ENCODE measurements at places on chromosomes 4 and X.

DNA sequence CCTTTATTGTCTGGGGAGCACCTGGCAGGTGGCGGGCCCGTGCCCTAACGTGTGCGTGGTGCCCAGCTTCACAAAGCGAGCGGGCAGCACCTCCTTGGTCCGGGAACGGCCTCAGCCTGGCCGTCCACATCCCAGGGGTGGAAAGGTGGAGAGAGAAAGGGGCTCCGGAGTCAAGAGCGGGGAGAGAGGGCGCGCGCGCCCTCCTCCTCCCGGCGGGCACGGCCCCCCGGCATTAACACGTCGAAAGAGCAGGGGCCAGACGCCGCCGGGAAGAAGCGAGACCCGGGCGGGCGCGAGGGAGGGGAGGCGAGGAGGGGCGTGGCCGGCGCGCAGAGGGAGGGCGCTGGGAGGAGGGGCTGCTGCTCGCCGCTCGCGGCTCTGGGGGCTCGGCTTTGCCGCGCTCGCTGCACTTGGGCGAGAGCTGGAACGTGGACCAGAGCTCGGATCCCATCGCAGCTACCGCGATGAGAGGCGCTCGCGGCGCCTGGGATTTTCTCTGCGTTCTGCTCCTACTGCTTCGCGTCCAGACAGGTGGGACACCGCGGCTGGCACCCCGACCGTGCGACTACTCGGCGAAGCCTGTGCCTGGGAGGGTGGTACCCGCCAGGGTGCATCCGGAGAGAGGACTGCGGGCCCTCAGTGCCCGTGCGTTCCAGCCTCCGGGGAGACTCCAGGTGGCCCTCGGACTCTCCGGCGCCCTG is at the start of gene KIT:
Gene KIT, plus strand, starts transcription at position 407 of the 701 bp plus-strand sequence. Its CDS starts 58 bp downstream, at position 465.
- DNase-seq = peak; percentile 49

- DNase-seq = no peak
Observed at GRCh38 chr4:1393866-1394265, 12.4 kb downstream of the NKX1-1 start.

- DNase-seq = no peak
Observed at GRCh38 chrX:116317409-116317808, 119.0 kb upstream of the SLC6A14 start.

DNA sequence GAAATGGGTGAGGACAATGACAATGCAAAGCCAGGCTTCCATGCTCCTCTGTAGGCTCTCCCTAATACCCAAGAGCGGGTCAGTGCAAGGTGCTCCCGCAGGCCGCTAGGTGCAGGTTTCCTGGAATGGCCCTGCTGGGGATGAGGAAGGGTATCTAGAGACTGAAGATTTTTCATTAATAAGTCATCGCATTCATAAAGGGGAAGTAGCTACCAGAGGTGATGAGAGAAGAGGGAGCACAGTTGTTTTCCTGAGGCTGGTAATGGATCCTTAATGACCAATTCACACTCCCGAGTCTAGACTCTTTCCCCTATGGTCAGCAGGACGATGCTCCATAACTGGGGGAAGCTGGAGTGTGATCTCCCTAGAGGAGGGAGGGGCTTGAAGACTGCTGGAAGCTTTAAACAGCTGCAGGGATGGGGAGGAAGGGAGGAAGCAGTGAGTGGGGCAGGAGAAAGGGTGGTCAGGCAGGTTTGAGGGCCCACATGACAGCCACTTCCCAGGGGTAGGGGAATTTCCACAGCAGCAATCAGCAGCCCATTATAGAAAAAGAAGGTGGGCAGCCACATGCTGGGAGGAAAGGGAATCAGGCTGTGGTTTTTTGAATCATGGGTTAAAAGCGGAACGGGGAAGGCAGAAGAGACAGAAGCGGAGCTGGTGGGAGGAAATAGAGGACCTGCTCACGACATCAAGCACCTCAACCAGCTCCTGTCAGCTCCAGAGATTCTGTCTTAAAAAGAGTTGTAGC is 10.2 kb upstream of the ATP6AP2 start:
- DNase-seq = no peak

DNA sequence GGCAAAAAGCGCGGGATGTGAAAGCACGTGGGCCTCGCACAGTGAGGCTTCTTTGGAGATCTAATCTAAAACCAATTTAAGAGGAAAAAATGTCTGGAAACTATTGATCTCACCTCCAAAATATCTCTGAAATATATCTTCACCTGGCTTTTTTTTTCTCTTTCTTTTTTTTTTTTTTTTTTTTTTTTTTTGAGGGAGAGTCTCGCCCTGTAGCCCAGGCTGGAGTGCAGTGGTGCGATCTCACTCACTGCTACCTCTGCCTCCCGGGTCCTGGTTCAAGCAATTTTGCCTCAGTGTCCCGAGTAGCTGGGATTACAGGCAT is 383 bp upstream of the ZMAT1 start:
- no peak for DNase-seq

DNA sequence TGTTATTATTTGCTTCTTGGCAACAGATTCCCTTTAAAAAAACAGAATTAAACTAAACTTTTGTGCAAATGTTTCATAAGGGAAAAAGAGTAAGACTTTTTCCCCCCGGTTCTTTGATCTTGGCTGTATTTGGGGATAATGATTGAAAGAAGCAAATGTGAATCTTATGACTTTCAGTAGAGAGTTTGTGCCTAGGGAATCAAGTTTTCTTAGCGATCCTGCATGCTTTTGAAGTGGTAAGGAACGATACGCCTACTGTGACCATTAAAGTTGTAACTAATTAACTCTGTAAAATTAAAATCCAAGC is 9.0 kb downstream of the ATP10D start:
- no peak for DNase-seq

DNA sequence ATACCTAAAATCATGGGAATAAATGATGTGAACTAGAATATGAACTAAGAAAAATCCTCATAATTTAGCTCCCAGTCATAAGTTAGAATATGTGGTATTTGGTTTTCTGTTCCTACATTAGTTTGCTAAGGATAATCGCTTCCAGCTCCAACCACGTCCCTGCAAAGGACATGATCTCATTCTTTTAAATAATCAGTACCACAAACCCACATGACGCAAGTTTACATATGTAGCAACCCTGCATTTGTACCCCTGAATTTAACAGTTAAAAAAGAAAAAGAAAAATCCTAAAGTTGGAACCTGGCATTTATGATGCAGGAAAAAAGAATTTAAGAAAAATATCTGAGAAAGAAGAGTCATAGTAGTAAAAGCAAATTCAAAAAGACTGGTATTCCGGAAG is 13.3 kb downstream of the UBA6 start:
- no peak for DNase-seq

GRCh38 chr4:98573791-98574190 is 84.6 kb downstream of the TSPAN5 start:
- DNase-seq = no peak

GRCh38 chrX:5559386-5559785 is 669.3 kb downstream of the NLGN4X start:
- no peak for DNase-seq

GRCh38 chrX:148043271-148043855 is 62.2 kb downstream of the FMR1NB start:
- no peak for DNase-seq

GRCh38 chr4:173543266-173543665 is 13.2 kb upstream of the HAND2 start:
- DNase-seq = no peak

DNA sequence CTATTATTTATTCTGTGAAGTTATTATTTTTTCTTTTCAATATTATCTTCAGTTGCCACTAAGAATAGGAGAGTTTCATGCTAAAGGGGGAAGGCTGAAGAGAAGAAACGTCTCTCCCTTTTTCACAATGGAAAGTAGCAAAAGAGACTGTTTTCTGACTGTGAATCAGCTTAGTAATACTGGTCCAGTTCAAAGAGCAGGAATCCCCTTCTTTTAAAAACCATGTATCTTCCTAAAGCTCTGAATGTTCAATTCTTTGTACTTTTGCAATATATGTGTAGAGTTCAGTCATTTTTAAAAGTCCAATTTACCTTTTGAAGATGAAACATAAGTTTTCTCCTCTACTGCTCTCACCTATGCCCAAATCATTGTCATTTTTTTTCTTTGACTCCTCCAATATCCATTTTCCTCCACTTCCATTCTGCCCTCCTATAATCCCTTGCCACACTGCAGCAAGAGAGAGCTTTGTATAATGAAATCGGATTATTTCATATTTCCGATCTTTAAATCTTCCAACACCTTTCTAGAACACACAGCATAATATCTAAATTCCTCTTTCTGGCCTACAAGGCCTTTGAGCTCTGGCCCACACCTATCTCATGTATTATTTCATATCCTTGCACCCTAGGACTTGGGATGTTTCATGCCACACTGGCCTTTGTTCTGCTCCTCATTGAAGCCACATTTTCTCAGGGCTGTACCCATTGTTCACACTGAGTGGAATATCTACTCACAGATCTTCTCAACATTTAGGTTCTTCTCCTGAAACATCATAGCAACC is 195.3 kb downstream of the CAMK2D start:
- DNase-seq = no peak

DNA sequence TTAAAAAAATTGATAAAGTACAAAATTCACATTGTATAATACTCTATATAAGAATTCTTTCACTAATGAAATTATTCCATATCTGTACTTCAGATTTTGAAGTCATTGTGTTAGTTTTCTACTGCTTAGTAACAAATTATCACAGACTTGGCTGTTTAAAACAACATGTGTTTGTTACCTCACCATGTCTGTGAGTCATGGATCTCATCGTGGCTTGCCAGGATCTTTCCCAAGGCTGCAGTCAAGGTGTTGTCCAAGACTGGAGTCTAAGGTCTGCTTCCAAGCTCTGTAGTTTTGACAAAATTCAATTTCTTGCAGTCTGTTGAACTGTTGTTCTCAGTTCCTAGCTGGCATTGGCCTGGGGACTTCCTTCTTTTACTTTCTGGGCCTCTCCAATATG is 1286.9 kb downstream of the ADGRL3 start:
- DNase-seq = no peak

GRCh38 chr4:176357359-176358082 is 37.8 kb downstream of the SPCS3 start:
- no peak for DNase-seq

GRCh38 chr4:3384391-3384770 is 57.4 kb upstream of the HGFAC start:
- DNase-seq = no peak

DNA sequence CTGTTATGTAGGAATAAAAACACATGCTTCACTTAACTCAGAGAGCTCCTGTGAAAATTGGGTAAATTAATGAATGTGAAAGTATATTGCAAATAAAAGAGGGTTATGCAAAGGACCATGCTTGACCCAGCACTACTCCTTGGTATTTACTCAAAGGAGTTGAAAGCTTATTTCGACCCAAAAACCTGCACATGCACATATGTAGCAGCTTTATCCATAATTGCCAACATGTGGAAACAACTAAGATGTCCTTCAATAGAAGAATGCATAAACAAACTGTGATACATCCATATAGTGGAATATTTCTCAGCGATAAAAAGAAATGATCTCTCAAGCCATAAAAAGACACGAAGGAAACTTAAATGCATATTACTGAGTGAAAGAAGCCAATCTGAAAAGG is 41.7 kb upstream of the SRD5A3 start:
- no peak for DNase-seq

- no peak for DNase-seq
Observed at GRCh38 chr4:87375719-87376291, 15.2 kb downstream of the HSD17B11 start.

- DNase-seq = no peak
Observed at GRCh38 chr4:88613417-88613875, 21.2 kb downstream of the HERC3 start.

DNA sequence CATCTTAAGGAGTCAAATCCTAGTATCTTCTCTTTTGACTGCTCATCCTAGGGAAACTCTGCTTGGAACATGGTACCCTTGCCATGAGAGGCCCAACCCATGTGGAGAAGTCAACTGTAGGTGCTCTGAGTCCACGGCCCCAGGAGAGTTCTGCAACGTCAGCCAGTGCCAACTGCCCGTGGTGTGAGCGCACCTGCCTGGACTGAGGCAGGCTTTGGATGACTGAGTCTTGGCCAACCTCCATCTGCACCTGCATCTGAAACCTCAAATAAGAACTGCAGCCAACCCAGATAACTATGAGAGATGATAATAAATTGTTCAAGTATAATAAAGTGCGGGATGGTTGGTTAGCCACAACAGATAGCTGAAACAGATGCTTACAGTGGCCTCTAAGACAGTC is 772.0 kb downstream of the TRIML1 start:
- no peak for DNase-seq

DNA sequence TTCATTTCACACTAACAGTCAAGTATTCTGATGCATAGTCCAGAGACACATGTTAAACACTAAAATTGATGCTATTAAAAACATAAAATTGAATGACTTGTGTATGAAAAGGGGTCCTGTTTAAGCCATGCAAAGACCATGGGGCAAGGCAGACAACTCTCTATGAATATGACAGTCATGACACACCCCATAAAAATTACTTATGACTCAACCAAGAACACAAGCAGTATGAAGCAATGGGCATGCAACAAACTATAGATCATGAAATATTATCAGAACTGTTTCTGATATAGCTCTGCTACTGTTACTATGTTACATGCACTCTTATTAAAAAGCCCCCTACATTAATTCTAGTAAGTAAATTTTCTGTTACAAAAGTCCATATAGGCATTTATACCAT is 57.5 kb upstream of the ZCCHC13 start:
- DNase-seq = no peak

DNA sequence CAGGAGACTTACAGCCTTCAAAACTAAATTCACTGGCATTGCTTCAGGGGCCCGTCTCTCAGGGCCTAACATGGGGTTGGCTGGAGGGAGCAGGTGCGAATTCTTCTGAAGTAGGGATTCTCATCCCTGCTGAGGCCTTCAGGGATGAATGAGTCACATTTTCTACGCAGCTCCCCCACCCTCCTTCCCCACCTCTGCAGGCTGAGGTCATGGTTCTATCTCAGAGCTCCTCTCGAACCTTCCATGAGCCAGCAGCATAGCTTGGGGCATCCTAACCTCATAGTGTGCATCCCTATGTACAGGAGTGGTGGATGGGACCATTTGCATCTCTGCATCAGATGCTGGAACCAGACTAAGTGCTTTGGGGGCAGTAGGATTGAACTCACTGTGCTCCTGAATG is 309.2 kb downstream of the EVC2 start:
- no peak for DNase-seq

- no peak for DNase-seq
Observed at GRCh38 chrX:10166248-10166716, 9.5 kb downstream of the CLCN4 start.

GRCh38 chrX:150587585-150588503 is 19.4 kb downstream of the MTM1 start:
- peak; percentile 68 for DNase-seq

GRCh38 chr4:153764601-153765368 is 5.0 kb upstream of the RNF175 start:
- DNase-seq = no peak

DNA sequence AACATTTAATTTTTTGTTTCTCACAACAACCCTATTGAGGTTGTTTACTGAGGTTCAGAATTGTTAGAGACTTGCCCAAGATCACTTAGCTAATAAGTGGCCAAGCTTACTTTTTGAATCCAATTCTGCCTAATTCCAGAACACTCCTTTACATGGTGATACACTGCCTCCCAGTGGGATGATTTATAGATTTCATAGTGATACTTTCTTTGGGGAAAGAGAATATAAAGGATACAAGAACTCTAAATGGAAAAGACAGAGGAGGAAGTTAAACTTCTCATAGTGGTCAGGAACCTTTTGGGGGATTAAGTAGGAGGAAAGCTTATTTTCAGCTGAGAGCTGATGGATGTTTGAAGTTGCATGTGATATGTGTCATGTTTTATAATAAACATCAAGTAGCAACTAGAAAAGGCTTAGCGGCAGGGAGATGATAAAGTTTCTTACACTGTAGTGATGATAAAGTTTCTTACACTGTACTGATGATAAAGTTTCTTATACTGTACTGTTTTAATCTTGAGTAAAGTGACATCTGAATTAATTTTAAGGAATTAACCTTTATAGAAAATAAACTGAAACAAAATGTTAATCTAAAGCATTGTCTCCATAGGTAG is 15.3 kb downstream of the STAG2 start:
- DNase-seq = no peak
